Esophagus squamous epithelium (tissue), 5 donors: ENCODE measurements at places on chromosomes 5 and 9.

DNA sequence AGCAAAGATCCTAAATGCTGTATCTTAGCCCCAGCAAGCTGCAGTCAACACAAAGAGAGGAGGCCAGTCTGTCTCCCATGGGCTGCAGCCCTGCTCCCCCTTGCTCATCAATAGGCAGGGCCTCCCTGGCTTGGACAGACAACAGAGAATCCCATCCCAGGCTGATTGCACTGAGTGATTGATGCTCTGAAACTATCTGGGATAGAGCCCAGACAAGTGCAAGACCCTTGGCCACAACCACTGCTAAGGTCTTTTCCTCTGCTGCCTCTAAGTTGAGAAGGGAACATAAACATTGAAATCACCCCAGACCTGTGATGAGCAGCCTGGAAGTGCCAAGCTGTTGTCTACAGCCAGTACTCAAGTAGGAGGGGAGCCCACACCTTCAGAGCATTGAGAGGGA lies 661.0 kb upstream of the CDH18 start:
- DNase-seq = no peak

DNA sequence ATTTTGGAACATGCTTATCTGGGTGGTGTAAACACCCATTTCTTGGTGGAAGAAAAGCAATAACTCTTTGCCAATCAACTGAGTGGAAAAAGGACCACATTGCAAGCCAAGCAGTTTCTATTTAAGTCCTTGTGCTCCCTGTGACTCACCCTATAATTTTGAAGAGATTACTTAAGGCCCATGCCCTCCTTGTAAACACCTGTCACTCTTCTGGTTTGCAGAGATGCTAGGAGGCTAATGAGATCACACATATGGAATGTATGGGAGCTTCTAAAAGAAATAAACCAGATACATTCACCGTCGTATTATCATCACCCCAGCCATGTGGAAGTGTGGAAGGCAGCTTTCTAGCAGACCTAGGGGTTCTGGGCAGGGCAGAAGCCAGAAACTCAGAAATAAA lies 337.1 kb downstream of the GADD45G start:
- no peak for DNase-seq

GRCh38 chr9:91536211-91536691 lies 112.6 kb upstream of the NFIL3 start:
- DNase-seq = no peak

DNA sequence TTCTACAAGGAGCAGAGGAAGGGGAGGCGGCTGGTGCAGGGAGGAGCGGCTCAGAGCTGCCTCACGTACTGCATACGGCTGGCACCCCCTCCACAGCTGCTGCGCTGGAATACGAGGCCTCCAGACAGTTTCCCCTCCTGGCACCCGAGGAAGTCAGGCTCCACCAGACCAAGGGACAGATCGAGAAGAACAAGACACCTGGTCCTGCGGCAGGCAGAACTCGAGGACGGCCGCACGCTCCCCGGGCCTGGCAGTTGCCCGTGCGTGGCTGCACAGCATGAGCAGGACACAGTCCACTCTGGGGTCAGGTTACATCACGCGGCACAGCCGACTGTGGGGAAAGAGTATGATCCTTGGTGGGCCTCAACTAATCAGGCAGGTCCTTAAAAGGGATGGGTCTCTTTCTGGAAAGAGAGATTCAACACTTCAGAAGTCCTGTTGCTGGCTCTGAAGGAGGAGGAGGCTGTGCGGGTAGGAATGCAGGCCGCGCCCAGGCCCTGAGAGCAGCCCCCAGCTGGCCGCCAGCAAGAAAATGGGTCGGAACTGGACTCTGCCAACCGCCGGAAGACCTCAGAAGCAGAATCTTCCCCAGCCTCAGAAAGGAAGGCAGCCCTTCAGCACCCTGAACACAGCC lies 11.6 kb downstream of the UBAC1 start:
- DNase-seq = no peak

- DNase-seq = no peak
Observed at GRCh38 chr5:41404757-41405156, 105.6 kb downstream of the PLCXD3 start.

- no peak for DNase-seq
Observed at GRCh38 chr9:88691811-88692210, 156.8 kb downstream of the NXNL2 start.
